Left lobe of liver (tissue), 2 donors: ENCODE measurements at places on chromosomes 7 and 10. TPM values are rescaled to one million over a fixed set of nuclear protein-coding genes. Genes with fewer than 3 reads are reported as not detected.

- no peak for DNase-seq
Measured at GRCh38 chr10:60940446-60940845, 3.5 kb downstream of the RHOBTB1 start.

DNA sequence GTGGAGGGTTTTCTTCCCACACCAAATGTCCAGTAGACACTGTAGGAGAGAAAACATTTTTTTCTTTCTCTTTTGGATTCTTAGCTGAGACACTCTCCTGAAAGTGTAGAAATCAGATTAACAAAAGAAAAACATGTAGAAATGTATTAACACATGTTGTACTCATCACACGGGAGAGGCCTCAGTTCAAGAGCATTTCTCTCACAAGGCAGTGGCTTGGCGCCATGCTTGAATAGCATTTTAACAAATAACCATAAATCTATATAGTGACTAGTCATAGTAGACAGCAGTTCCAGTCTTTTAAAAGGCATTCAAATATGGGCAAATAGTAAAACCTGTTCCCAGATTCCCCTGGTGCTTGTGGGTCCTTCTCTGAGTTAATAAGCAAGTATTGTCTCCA is 38.3 kb upstream of the GHITM start:
- DNase-seq = no peak

DNA sequence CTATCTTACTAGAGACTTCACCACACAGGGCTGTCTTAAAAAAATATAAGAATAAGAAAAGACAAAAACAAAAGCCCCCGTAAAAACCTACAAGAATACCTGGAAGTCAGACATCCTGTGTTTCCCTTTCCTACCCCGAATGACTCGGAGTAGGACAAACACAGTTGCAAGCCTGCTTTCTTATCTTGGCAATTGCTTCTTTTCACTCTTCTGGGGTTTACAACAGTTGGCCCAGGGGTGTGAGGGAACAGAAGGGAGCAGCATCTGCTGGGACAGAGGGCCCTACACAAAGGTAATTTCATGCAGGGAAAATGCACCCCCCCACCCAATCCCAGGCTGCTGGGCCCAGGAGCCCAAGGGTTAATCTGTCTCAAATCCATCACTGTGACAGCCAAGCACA is 220.6 kb downstream of the ARHGAP12 start:
- DNase-seq = no peak

- no peak for DNase-seq
Measured at GRCh38 chr7:127878791-127879190, 152.4 kb downstream of the LRRC4 start.

GRCh38 chr7:104784686-104785085 is 229.3 kb upstream of the KMT2E start:
- DNase-seq = no peak

- no peak for DNase-seq
Measured at GRCh38 chr10:59557052-59557451, 152.6 kb downstream of the SLC16A9 start.

- no peak for DNase-seq
Measured at GRCh38 chr7:103569621-103570305, 123.8 kb upstream of the SLC26A5 start.

DNA sequence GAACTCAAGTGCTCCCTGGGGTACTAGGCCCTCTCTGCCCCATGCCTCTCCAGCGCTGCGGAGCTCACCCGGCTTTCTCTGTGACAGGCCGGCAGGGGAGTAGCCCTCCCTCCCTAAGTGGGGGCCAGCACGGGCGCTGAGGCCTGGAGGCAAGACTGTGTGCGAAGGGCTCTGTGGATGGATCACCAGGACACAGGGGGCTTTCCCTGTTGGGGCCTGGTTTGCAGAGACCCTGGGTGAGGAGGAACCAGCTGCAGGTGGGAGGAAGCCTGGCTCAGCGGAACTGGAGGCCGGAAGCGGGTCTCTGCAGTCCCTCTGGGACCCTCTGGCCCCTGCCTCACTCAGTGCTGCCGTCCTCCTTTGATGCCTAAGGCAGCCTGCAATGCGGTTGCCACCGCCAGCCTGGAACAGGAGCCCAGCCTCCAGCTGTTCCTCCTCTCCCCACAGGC is 106.0 kb downstream of the CYTH3 start:
- DNase-seq = no peak

DNA sequence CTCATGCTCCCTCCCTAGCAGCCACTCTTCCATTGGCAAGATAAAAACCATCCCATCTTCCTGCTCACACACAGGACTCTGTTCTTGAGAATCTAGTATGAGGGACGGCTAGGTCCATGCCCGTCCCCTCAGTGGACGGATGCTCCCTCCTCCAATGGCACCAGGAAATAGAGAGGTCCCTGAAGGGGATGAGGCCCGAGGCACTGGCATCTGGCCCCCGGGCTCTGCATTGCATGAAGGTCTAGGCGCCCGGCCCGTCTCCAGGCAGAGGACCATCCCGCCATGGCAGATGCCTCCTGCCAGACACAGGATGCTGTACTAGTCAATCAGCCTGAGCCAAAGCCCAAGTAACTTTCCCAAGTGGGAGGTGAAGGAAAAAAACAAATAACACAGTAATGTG is 15.0 kb downstream of the PRKAG2 start:
- DNase-seq = no peak

GRCh38 chr10:109837384-109837783 is 85.9 kb downstream of the XPNPEP1 start:
- DNase-seq = no peak

DNA sequence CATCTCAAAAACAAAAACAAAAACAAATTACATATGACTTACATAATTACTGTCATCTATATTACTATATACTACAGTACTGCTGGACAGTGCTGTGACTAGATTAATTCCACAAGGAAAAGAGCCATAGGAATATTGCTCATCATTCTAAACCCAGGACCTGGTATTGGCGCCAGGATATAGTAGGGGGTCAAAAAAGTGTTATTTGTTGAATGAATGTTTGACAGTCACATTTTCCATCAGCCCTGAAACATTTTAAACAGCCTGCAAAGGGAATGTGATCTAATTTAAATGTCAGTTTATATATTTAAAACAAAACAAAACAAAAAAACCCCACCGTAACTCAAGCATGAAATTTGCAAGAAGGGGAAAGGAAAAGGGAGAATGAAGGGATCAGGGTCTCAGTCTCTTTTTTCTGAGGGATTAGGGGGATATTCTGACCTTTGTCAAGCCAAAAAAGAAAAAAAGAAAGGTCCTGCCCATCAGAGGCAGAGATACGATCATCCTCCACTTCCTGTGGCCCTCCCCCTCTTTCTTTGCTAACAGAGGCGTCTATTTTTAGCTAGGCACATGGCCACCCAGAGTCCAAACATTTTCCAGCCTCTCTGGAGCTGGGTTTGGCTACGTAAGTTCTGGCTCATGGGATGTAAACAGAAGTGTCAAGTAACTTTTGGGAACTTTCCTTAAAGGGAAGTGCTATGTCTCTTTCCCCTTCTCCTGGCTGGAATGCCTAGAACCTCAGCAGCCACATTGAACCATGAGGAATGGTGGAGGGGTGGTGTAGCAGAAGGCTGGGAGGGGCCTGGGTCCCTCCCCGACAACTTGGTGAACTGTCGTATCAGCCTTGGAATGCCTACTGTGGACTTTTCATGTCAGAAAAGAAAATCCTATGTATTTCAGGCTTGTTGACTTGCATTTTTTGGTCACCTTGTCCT is 44.6 kb upstream of the DLG5 start:
- peak; percentile 67 for DNase-seq

DNA sequence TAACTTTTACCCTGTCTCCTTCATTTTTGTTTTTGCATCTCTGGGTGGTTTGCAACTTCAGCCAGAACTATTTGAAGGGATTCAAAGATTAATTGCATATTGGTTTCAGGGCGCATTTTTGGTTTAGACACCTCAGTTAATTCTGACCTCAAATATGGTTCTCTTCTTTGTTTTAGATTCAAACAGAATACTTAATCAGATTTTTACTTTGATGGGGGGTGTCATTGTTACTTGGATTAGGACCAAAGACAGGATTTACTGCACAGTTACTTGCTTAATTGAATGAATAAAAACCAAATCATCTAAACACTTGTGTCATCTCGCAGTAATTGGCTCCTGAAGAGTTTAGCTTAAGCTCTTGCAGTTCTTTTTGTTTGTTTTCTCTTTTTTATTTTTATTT is 100.9 kb downstream of the PHTF2 start:
- DNase-seq = no peak

- no peak for DNase-seq
Measured at GRCh38 chr10:114353383-114353782, 50.9 kb downstream of the AFAP1L2 start.

GRCh38 chr7:137476937-137477336 is 133.4 kb upstream of the PTN start:
- DNase-seq = no peak

GRCh38 chr10:133379152-133379800 is at the start of gene PAOX:
Gene PAOX (plus strand): TSS chr10:133379262. CDS start chr10:133379317, 55 bp downstream.
- peak; percentile 76 for DNase-seq

GRCh38 chr10:62189131-62189530 is 79.5 kb downstream of the RTKN2 start:
- DNase-seq = no peak

- DNase-seq = peak; percentile 76
Measured at GRCh38 chr10:11698691-11699549, 43.3 kb upstream of the ECHDC3 start.

DNA sequence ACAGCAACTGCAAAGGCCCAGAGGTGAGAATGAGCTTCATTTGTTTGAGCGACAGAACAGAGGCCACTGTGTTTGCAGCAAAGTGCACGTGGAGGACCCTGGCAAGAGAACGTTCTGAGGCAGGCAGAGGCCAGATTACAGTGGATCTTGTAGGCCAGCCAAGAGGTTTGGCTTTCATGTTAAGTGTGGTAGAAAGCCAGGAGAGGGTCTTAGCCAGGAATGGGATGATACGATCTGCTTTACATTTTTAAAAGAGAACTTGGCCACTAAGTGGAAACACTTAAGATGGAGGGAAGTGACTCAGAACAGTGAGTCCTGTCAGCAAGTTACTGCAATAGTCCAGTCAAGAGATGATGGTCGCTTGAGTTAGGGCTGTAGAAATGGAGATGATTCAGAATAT is 4.6 kb downstream of the CCDC136 start:
- DNase-seq = no peak

DNA sequence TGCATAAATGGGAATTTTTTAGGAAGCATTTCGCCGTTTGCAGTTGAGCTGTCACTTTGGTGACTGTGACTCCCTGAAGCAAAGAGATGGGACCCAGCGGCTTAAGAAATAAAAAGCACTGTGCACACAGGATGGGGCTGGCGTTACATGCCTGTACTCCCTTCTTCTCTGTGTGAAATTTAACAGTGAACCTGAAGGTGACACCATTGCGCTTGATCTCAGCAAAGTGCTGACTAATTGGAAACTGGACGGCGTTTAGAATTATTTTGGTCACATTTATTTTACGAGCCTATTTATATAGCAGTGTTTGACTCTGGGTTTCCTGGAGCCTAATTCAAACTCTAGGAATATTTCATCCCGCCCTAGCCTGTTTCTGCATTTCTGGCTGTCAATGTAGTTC is 146.2 kb downstream of the PAXIP1 start:
- DNase-seq = no peak

Gene GJD4
- total RNA-seq = not detected

Gene RELN
- total RNA-seq = 17.2 TPM

Gene MOGAT3
- 12.0 TPM for total RNA-seq

Gene NUTM2E
- 0.08 TPM for total RNA-seq

Gene PRKG1
- 1.2 TPM for total RNA-seq

Gene FAM107B
- 67.2 TPM for total RNA-seq

Gene TMEM120A
- total RNA-seq = 79.6 TPM
